T-cell (primary cell): ENCODE measurements at places on chromosomes 16 and 17. TPM values are rescaled to one million over a fixed set of nuclear protein-coding genes. Genes with fewer than 3 reads are reported as not detected.

MARCHF10 gene
- 0.23 TPM for total RNA-seq

GRCh38 chr17:45108595-45109521, 23.5 kb downstream of the PLCD3 start:
- no peak for DNase-seq

DNA sequence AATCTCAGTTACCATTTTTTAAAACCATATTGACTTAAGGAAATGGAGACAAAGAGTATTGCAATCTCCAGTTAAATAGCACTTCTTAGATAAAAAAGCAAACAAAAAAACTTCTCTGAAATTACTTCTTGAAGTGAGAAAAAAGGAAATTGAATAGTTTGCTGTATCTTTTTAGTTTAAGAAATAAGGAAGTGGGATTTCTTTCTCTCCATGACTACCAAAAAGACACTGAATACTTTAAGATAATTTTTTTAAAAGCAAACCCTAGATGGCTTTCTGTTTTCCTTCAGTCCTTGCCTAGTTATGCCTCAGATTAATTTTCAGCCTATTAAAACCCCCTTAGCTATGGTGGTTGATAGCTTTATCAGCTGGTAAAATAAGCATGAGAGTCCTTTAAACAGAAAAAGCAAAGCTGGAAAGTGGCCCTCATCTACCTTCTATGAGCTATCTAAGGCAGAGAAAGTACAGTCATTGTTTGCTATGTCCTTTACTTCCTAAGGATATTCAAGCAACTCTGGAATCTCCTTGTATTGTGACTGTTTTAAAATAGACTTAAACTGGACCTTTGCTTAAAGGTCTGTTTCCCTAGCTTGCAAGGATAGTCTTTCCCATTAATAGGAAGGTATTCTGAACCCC, 28.6 kb downstream of the TPPP3 start:
- DNase-seq = no peak

DNA sequence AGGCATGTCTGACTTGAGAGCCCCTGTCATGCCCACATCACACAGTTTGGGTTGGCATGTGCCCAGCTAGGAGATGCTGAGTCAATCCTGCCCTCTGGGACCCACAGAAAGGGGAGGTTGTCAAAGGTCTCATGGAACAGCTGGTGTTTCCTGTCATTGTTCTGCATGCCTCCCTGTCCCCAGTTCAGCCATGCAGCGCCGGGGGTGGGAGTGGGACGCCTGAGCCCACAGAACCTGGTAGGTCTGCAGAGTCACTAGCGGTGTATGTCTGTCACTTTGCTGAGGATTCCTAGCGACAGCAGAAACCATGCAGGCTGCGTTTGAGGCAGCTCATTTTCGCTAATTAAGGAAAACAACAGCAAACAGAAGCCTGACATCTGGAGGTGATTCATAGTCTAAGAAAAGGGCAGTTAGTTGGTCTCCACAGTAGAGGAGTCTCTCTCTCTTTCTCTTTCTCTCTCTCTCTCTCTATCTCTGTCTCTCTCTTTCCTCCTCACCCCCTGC, 19.6 kb upstream of the CCL1 start:
- DNase-seq = no peak

DNA sequence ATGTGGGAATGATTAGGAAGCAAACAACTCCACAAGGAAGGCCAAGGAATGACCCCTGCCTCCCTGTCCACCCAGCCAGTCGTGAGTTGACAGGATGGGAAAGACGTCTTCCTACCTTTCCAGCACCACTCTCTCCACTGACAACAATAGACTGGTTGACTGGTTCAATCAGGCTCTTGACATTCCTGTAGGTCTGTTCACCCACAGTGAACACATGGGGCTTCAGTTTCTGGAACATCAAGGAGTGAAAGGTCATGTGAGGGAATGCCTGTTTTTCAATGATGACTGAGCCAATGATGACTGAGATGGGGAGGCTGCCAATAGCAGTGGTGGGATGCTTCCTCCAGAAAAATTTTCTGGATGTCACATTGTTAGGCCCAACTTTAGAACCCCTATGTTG, 9.6 kb downstream of the MYO19 start:
- no peak for DNase-seq

CASKIN1 gene
- not detected for total RNA-seq

TNFRSF13B gene
- 4.5 TPM for total RNA-seq

GRCh38 chr16:4894276-4895150, 42.4 kb downstream of the PPL start:
- no peak for DNase-seq

TRAPPC1 gene
- total RNA-seq = 98.8 TPM

ARSG gene
- total RNA-seq = 18.4 TPM

DNA sequence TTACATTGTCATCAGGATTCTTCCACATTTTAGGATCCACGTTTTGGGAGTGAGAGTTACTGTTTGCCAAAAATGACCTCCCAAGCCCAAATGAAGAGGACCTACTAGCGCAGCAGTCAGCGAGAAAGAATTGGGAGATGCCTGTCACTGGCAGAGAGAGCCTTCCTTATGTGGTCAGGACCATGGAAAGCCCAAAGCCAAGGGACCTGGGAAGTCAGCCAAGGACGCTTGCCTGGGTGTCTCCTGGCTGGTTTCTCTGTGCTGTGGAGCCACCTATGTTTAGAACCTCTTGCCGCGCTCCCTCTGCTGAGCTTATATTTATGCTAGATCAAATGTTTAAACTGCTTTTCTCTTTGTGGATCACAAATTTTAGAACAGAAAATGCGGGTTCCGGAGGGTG, 24.9 kb upstream of the RHBDL3 start:
- no peak for DNase-seq

HS3ST4 gene
- total RNA-seq = not detected

DNA sequence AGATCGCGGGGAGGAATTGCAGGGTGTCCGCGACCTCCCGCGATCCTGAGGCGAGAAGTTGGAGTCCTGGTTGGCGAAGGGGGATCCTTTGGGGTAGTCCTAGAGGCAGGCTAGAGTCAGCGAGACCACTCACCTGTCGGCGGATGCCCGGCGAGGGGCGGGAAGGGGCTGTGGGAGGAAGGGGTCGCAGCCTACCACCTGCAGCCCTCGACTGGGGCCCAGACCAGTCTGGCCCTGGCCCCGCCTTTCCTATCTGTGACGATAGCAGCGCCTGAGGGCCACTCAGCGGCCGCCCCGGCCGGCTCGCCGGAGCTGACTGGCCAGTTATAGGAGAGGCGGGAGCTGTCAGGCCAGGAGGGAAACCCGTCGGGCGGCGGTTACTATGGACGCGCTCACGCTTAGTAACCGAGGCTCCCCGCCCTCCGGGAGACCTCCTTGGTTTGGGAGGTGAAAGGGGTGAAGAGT, at the start of gene TEKT3:
Gene TEKT3, minus strand, starts transcription at position 213 of the 465 bp plus-strand sequence. CDS start 10,012 bp downstream, outside the sequence.
- DNase-seq = no peak
